NCI-H1417 treated with DMSO at 0.1 percent for 48 hours (cell line): ENCODE measurements at places on chromosomes 13 and 19.

GRCh38 chr13:111020546-111020945 is 94.6 kb upstream of the ARHGEF7 start:
- DNase-seq: no peak

DNA sequence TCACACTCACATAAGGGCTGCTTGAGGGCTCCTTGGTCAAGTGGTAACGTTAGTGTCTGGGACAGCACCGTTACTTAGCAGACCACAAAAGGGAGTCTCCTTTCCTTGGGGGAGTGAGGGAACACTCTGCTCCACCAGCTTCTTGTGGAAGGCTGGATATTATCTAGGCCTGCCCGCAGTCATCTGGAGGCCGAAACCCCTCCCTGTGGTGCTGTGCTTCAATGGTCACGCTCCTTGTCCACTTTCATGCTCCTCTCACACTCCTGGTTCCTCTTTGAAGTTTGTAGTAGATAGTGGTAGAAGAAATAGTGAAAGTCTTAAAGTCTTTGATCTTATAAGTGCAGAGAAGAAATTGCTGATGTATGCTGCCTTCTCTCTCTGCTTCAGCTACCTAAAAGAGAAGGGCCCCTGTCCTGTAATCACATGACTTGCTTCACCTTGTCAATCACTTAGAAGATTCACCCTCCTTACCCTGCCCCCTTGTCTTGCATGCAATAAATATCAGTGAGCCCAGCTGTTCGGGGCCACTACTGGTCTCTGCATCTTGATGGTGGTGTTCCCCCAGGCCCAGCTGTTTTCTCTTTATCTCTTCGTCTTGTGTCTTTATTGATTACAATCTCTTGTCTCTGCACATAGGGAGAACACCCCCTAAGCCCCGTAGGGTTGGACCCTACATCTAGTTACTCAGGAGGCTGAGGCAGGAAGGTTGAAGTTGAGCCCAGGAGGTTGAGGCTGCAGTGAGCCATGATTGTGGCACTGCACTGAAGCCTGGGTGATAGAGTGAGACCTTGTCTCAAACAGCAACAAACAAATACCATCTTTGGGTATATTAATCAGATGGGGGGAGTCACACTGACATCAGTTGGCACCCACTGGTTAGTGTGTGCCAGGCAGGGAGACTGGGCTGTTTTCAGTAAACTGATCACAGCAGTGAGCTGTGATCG is 11.6 kb upstream of the MZF1 start:
- DNase-seq: no peak

DNA sequence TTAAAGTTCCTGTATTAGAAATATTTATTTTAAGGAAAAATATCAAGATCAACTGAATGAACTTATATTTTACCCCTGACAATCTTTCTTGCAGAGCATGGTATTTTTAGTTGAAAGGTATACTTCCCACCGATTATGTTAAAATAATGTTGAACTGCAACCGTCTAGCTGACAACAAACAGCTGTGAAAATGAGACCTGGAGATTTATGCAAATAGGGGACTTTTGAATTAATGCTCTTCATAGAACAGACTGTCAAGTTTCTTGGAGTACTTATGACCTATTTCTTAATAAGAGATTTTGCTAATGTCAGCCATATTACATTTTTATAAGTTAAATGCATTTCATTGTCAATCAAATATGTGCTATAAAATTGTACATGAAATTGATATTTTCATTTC is 210.9 kb downstream of the NALCN start:
- no peak for DNase-seq

GRCh38 chr19:1134431-1134830 is 30.6 kb downstream of the GPX4 start:
- DNase-seq: no peak

GRCh38 chr13:42356184-42356575 is 84.2 kb downstream of the AKAP11 start:
- DNase-seq: no peak

DNA sequence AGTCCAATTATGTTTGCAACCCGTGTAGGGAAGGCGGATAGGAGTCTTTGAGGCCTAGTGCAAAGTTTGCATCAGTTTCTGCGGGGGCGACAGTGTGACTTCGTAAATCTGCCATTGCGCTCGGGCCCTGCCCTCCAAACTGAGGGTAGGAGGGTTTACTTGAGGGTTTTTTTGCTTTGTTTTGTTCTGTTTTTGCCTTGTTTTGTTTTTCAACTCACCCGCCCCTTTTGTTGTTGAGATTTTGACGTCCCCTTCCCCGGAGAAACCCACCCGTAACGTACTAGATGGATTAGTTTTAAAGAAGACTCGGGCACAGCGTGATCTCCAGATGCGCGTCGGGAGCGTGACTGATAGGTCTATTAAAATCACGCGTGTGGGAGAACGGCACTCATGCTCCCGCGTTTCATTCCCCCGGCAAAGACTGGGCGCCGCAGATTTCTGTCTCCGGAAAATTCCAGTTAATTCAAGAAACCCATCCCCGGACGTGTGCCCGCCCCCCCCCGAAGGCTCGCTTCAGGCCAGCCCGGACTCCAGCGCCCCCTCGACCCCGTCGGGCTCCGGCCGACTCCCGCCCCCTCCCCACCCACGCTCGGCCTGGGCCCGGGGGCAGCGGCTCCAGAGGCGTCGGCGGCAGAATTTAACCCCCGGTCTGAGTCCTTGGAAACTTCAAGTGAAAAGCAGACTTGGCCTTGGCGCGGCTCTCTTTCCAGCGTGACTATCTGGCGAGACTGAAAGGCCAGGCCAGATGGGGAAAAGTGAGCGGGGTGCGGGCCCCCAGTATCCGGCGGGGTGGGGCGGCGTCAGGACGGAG is 5.0 kb downstream of the SOX1 start:
- no peak for DNase-seq
